ENCODE measurements at places on chromosomes 3 and 15.

DNA sequence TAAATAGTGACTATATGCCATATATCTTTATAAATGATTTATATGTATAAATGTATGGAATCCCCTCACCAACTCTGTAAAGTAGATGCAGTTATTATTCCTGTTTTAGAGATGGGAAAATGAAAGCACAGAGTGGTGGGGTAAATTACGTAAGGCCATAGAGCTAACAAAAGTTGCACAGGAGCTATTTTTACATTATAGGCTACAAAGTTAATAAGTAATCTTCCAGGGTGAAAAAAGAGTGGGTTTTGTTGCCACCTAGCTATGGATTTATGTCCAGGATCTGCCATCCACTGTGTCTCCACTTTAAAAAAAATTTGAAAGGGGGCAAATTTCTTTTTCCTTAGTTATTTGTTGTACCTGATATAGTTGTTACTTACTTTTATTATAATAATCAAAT, 235.7 kb downstream of the MCTP2 start:
- DNase-seq: no peak

DNA sequence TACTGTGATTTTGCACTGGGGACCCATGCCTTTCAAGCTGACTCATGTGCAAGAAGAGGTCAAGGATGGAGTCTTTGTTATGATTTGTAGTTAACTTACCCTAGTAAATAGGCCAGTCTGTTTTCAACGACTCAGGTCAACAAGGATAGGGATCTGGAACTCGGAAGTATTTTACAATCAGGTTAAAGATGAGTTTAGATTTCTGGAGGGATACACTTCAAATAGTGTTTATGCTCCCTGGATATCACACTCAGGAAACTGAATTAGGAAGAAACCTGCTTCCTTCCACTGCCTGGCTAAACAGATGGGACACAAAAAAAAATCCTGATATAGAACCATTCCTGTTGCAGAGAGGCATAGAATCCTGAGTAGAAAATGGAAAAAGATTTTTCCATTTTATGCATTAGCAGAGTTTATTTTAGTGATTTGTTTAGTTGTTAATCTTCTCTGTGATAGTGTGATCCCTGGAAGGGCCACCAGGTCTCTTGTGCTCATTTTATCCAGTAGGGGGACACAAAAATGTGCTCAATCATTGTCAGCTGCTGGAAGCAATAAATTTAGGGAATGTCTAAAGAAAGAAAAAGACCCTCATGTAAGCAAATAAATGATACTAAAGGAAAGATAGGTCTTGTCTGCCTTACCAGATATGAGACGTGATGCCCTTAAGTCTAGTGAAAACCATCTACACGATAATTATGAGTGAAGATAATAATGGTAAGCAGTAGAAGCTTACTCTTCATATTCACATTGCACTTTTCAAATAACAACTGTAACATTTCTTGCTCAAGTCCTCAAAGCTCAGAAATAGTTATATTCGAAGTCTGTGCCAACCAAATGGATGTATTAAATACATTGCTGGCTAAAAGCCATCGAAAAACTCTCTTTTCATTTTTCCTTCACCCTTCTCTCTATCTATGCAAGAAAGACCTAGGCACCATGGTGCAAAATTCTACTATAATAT, 452.1 kb upstream of the KCNMB2 start:
- DNase-seq: no peak

GRCh38 chr3:55158345-55158744, 230.5 kb upstream of the LRTM1 start:
- no peak for DNase-seq

- DNase-seq: no peak
Measured at GRCh38 chr15:80989081-80989517, 520 bp downstream of the MESD start.

- no peak for DNase-seq
Measured at GRCh38 chr3:107269136-107269535, 108.1 kb upstream of the CCDC54 start.

GRCh38 chr3:151203051-151203420, at the start of gene GPR171:
Gene GPR171, minus strand, starts transcription at chr3:151203216. Its CDS starts 3,830 bp downstream, at chr3:151199386.
- DNase-seq: no peak

DNA sequence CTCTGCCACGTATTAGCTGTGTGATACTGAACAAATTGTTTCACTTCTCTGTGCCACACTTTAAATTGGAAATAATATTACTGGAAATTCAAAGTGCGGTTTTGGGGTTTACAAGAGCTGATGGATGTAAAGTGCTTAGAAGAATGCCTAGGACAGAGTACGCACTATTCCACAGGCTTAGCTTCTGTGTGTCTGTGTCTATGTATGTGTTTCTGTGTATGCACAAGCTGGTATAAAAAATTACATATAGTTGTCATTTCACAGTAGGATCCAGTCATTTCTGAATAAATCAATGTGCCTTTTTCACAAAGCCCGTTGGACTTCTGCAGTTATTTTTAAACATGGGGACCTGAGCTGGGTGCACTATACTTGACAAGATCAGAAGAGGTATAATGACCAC, 370.4 kb downstream of the TUSC7 start:
- DNase-seq: no peak

DNA sequence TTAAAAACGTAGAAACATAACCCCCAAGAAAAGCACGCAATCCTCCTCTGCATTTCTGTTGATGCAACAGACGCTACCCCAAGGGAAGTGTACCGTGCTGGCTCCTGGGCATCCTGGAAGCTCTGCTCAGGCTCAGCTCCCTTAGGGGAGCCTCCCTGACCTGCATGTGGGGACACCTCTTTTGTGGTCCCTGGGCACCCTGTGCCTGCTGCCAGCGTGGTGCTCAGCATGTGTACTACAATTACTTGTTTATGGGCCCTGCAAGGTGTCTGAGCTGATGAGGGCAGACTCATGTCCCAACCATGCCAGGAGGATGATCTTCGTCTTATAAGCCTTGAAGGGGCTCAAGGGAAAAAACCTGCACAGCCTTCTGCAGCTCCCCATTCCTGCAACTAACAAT, 18.3 kb downstream of the EHD4 start:
- no peak for DNase-seq

DNA sequence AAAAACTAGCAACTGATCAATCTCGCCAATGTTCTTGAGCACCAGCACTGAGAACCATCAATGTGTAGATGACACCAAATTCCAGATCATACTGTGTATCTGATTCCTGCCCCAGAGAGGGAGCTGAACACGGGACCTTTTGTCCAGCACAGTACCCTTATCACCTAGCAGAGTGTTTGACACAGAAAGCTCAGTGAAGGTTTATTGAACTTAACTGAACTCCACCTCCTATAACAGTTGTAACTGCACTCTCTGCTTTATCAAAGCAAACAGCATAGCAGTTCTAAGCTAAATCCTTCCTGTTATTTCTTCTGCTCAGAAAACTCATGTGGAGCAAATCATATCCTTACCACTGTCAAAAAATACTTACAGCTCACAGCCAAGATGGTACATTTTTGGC, 183.4 kb upstream of the SLCO3A1 start:
- no peak for DNase-seq

GRCh38 chr3:129352650-129353588, 74.2 kb downstream of the HMCES start:
- no peak for DNase-seq

DNA sequence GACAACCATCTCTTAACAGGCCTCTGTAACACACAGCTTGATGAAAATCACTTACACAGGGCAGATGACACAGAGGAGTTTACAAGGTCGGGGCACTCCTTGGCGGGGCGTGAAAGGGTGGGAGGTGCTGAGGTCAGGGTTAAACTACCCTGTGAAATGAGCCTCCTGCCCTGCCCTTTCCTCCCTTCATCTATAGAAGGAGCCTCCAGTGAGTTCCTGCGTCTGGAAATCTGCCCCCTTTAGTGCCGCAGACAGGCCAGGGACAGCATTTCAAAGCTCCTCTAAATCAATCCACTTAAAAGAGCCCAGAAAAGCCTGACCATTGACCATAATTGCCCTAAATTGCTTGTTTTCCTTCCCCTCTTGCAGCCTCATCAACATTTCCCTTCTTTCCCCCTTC, 1.9 kb downstream of the ROBO1 start:
- no peak for DNase-seq

GRCh38 chr15:43954181-43954621, 127.4 kb downstream of the WDR76 start:
- no peak for DNase-seq

DNA sequence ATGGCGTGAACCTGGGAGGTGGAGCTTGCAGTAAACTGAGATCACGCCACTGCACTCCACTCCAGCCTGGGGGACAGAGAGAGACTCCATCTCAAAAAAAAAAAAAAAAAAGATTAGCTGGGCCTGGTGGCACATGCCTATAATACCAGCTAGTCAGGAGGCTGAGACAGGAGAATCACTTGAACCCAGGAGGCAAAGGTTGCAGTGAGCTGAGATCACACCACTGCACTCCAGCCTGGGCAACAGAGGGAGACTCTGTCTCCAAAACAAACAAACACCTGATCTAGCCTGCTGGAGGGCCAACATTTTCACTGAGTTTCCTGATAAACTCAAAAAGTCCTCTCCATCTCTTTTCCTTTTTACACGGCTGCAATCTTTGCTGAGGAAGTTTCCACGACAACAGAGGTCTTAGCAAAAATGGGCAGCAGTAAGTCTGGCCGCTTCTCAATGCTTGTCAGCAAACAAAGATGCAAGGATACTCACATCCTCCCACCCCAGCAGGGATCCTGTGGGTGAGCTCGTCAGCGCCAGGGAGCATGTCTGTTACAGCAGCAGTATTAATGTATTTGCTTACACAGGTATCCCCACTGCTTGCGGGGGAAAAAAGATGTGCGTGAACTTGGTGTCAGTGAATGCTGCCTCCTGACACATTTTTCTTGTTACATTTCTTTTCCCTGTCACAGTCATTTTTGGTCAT, 21.0 kb upstream of the CCDC174 start:
- no peak for DNase-seq

DNA sequence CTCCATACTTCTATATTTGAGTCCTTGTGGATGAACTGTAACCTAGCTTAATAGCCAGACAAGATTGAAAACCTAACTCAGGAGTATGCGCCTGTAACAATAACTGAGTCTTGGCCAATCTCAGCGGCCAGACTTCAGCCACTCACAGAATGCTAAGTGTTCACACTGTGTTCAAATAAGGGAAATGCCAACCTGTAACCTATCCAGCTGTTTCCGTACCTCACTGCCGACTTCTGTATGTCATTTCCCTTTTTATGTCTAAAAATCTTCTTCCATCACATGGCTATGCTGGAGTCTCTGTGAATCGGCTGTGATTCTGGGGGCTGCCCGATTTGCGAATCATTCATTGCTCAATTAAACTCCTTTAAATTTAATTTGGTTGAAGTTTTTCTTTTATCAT, 169.2 kb downstream of the NFKBIZ start:
- DNase-seq: no peak

GRCh38 chr15:51075826-51076523, 18.7 kb downstream of the TNFAIP8L3 start:
- no peak for DNase-seq

DNA sequence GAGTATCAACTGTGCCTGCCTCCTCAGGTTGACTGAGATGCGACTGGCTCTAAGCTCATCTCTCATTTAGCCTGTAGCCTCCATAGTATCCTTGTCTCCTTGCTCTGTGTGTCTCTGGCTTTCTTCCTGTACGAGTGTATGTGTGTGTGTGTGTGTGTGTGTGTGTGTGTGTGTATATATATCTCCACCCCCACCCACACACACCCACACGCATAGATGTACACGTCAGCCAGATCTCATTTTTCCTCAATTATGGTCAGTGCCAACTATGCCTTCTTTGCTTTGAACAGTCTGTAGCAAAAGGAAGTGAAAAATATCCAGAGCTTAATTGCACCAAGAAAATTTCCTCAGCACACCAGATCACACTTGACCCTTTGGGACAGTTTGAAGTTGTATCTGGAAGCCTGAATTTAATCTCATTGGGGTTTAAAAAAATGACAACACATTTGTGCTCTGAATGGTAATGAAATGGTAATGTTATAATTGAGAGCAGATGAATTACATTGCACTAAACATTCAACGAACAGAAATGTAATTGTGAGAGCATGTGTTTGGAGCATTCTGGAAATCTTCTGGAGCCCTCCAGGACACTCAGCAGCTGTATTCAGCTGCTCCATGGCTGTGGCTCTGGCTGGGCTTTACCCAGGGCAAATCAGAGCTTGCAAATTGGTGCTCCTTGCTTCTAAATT, 63.6 kb downstream of the RYR3 start:
- no peak for DNase-seq

DNA sequence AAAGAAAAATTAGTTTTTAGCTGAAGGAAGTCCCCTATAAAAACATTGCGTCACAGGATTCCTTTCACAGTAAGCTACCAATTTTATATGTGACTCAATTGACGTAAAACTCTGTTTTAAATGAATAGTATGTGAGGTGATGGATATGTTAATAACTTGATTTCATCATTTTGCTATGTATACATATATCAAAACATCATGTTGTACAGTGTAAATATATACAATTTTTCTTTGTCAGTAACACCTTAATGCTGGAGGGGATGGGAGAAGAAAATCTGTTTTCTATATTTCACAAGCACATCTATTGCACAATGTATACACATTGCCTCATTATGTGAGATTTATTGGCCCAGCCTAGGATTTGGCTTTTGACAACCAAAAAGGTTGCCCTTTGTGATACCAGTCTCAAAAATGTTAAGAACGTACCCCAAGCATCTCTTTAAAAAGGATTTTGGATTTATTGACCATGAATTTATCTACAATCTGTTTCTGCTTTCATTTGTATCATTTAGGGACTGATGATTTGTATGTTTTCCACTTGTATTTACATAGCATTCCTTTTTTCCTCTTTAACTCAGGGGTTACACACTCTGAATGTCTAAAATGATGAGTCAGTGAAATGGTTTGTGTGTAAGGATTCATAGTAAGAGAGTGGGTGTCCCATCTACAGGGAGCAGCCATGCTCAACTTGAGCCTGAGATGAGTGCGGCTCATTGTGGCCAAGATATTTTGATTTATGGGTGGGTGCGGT, 62.6 kb downstream of the CRTC3 start:
- DNase-seq: no peak

GRCh38 chr3:28504976-28505375, 156.4 kb upstream of the AZI2 start:
- no peak for DNase-seq

DNA sequence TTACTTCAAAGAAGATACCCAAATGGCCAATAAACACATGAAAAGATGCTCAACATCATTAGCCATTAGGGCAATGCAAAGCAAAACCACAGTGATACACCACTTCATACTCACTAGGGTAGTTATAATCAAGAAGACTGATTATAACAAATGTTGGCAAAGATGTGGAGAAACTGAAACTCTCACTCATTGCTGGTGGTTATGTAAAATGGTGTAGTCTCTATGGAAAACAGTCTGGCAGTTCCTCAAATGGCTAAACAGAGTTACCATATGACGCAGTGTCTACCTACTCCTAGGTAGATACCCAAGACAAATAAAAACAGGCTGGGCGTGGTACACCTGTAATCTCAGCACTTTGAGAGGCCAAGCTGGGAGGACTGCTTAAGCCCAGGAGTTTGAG, 3.5 kb upstream of the ZFAND6 start:
- no peak for DNase-seq

GRCh38 chr3:156424758-156425157, 130.2 kb downstream of the SSR3 start:
- DNase-seq: no peak

- DNase-seq: no peak
Measured at GRCh38 chr15:52076889-52077781, 35.4 kb downstream of the BCL2L10 start.

Data from bone marrow (tissue), 2 donors.